ENCODE measurements at places on chromosomes 12 and 14.

GRCh38 chr12:94112121-94112520 lies 36.3 kb upstream of the PLXNC1 start:
- no peak for DNase-seq

- no peak for DNase-seq
Measured at GRCh38 chr14:25552826-25553225, 502.9 kb upstream of the STXBP6 start.

- DNase-seq, result no peak
Measured at GRCh38 chr14:96693987-96694386, 103.2 kb upstream of the VRK1 start.

DNA sequence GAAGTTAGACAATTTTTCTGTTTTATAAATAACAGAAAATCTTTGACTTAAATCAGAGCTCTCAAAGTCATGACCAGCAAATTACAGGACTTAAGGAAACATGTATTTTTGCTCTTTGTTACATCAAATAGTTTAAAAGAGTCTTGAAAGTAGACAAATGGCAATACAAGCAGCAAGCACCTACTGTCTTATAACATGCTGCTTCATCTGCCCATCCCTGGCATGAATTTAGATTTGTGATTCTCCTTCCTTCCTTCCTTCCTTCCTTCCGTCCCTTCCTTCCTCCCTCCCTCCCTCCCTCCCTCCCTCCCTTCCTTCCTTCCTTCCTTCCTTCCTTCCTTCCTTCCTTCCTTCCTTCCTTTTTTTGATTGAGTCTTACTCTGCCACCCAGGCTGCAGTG lies 715.6 kb upstream of the FLRT2 start:
- no peak for DNase-seq

DNA sequence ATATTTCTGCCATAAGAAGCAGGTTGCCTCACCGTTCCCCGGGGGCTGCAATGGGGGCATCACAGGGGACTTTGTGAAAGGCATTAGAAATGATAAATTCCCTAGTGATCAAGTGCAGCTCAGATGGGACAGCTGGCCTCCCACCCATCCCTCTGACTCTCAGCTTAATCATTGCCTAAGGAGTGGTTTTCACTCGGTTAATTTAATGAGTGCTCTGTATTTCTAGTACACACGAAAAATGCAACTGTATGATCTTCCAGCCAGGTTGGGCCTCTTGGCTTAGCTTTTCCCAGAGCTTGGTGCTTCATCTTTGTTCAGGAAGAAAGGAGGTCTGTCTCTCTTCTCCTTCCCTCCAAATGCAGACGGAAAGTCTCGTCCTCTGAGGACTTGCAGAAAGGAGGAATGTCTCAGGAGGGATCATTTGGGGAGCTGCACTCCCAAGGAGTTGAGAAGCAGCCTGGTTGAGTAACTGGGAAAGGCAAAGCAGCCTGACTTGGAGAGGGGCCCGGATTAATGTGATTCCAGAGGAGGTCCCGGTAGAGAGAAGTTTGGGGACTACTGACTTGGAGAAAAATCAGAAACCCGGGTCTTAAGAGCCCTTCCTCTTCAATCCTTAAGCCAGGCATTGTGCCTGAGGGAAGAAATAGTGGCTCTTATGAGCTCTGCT lies 7.2 kb downstream of the CD9 start:
- DNase-seq, result no peak

- no peak for DNase-seq
Measured at GRCh38 chr12:68613209-68613904, 2.7 kb downstream of the RAP1B start.

DNA sequence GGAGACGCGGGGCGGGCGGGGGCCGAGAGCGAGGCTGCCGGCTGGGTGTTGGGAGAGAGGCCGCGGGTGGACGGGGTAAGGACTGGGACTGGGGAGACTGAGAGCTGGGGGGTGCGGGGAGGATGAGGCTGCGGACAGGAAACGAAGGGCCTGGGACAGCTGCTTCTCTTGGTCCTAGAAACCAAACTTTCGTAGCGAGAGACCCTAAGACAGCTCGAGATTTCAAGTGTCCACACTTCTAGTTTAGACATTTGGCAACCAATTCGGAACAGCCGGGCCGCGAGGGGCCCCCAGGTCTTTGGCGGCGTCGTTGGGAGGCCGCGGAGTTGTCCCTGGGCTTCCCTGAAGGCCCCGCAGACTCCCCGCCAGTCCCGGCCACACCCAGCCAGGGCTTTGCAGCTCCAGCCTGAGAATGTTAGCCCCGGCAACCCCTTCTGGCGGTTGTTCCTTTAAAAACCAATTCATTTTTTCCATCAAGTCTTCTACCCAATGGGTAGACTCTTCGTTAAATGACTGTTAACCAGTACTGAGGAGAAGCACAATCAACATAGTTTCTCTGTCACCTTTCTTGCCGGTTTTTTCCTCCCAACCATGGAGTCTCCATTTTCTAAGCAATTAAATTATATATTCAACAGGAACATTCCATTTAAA lies 11.5 kb downstream of the NKX2-1 start:
- no peak for DNase-seq

GRCh38 chr12:132834181-132834711 lies 5.6 kb upstream of the GOLGA3 start:
- no peak for DNase-seq

DNA sequence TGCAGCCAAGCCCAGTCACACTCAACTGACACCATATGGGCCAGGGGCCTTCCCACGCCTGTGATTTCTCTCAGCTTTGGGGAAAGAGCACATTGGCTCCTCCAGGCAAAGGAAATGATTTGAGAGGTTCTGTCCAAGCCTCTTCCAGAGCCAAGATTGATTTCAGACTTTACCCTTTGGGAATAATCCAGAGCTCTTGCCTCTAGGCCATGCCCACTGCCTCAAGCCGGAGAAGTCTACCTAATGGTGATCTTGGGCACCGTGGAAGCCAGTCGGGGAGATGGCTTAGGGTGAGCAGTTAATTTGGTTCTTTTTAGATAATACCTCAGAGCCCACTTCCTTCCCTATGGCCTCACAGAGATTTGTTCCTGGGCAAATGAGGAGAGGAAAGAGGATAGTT lies 45.0 kb upstream of the NUAK1 start:
- no peak for DNase-seq

- no peak for DNase-seq
Measured at GRCh38 chr12:89840162-89840922, 131.7 kb upstream of the ATP2B1 start.

- DNase-seq, result no peak
Measured at GRCh38 chr14:21096978-21097635, 1.3 kb downstream of the ZNF219 start.

- no peak for DNase-seq
Measured at GRCh38 chr12:2806700-2807099, 5.8 kb upstream of the ITFG2 start.

- no peak for DNase-seq
Measured at GRCh38 chr12:88993651-88994050, 358.6 kb downstream of the DUSP6 start.

DNA sequence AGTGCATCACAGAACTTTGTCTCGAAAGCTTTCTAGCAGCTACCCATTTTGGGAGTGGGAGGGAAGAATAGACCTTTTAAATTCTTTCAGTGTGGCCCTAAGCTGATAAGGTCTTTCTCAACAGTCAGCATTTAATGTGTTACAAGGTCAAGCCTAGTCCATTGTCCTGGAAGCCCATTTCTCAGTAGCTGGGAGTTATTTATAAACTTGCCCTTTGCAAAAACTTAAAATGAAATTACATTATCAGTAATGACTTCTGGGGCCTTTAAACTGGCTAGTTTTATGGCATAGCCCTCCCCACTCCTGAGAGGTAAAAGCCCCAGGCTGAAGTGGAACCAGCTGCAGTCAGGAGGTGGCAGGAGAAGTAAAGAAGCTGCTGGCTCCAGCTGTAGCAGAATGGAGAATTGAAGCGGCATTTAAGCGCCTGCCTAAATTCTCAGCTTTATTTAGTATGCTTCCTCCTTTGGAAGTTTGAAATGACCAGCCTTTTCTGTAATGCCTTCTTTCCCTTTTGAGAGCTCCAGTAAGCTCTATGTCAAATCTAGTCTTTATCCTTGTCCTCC lies 12.4 kb downstream of the COPZ1 start:
- DNase-seq, result no peak

- peak; percentile 55 for DNase-seq
Measured at GRCh38 chr12:112341046-112341825, 41.0 kb downstream of the HECTD4 start.

- no peak for DNase-seq
Measured at GRCh38 chr14:79543967-79544697, 667.2 kb downstream of the DIO2 start.

Data from hematopoietic multipotent progenitor cell treated with erythropoietin and hydrocortisone succinate and interleukin-3 and kit ligand, for 17 days (in vitro differentiated cells).